Psoas muscle (tissue), 8 donors: ENCODE measurements at places on chromosomes 6 and 20. TPM values are rescaled to one million over a fixed set of nuclear protein-coding genes. Genes with fewer than 3 reads are reported as not detected.

PDYN gene
- total RNA-seq, result not detected

GGTLC1 gene
- not detected for total RNA-seq

EDN1 gene
- 3.7 TPM for total RNA-seq

FIG4 gene
- total RNA-seq, result 11.5 TPM

SEL1L2 gene
- total RNA-seq, result 1.5 TPM

TGM3 gene
- total RNA-seq, result 0.11 TPM

EPHA7 gene
- 0.10 TPM for total RNA-seq

PROCR gene
- 8.8 TPM for total RNA-seq

GRCh38 chr20:51139891-51140290 lies 117.0 kb upstream of the KCNG1 start:
- no peak overlapping the region for H3K4me3 ChIP-seq
- no peak overlapping the region for H3K27ac ChIP-seq
- no peaks in the 10 kb centered on the region for H3K4me1 ChIP-seq
- DNase-seq, result no peak
- no peaks in the 10 kb centered on the region for H3K36me3 ChIP-seq

- no peak for DNase-seq
- H3K4me1 ChIP-seq, result no peaks in the 10 kb centered on the region
- no peaks in the 10 kb centered on the region for H3K27me3 ChIP-seq
- no peaks in the 10 kb centered on the region for H3K36me3 ChIP-seq
Measured at GRCh38 chr6:48449002-48449401, 338.0 kb upstream of the PTCHD4 start.

DNA sequence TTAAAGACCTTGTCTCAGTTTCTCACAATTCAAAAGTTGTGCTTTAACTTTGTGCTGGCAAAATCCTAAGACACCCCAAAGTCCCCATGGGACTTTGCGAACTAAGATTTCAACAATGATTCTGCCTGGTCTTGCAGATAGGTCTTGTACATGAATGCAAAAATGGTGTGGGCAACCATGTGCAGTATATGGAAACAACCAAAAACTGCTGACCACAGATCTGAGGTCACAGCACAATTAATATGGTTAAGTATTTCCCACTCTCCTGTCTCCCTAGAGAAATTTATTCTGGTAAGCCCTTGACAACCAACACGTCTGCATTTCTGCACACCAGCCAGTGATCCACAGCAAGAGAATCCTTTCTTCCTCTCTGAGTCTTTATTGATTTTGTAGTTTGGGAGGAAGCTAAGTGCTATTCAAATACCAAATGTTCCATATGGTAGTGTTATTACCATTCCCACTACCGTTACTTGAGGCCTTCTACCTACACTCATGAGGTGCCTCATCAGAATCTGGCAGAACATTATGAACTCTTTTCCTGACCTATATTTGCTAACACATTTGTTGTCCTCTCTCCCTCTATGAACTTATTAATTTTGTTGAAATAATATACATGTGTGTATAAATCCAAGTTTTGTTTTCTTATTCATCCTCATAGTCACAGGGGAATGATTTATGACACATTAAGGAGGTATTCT lies 178.7 kb downstream of the ATXN1 start:
- H3K27me3 ChIP-seq, result no peaks in the 10 kb centered on the region
- H3K27ac ChIP-seq, result peak overlapping the region; percentile 39
- no peak for DNase-seq
- no peaks in the 10 kb centered on the region for H3K36me3 ChIP-seq
- peak overlapping the region; percentile 39 for H3K4me3 ChIP-seq
- peaks cover 10% of the 10 kb centered on the region for H3K4me1 ChIP-seq

DNA sequence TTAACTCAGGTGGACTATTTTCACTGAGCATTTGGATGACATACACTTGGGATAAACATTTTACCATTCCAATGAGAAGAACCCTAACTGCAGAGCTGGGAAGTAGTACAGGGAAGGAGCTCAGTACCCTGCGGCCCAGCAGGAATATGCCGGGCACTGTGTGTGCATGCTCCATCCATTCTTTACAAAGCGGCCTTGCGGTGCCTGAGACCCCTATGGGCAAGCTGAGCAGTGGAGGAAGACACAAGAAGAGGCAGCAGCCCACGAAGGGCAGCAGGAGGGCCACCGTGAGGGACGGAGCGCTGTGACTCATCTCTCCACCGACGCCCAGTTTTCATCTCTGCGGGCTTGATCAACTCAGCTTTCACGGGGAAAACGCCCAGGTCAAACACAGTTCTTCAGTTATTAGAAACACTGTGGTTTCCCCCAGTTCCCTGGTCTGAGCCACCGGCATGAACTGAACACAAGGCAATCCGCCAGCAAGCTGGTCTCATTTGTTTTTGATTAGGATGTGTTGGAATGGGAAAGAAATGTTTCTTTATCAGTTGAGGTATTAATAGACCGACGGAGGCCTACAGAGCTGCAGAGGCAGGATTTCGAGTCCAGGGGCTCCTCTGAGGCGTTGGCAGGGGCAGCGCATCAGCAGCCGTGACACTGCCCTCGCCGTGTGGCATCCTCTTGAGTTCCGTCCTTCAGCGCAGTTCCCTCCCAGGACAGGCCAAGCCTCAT lies 44.9 kb downstream of the IRF4 start:
- H3K4me1 ChIP-seq, result no peaks in the 10 kb centered on the region
- H3K36me3 ChIP-seq, result no peaks in the 10 kb centered on the region
- no peak overlapping the region for H3K27ac ChIP-seq
- no peak for DNase-seq
- H3K27me3 ChIP-seq, result peaks cover 4% of the 10 kb centered on the region

GRCh38 chr6:71342772-71343171 lies 54.2 kb downstream of the OGFRL1 start:
- no peak overlapping the region for H3K27ac ChIP-seq
- DNase-seq, result no peak
- H3K27me3 ChIP-seq, result no peaks in the 10 kb centered on the region
- peaks cover 4% of the 10 kb centered on the region for H3K4me1 ChIP-seq
- no peak overlapping the region for H3K4me3 ChIP-seq
- H3K36me3 ChIP-seq, result no peaks in the 10 kb centered on the region

GRCh38 chr6:144595266-144595665 lies 310.1 kb downstream of the UTRN start:
- no peaks in the 10 kb centered on the region for H3K4me1 ChIP-seq
- H3K36me3 ChIP-seq, result no peaks in the 10 kb centered on the region
- no peaks in the 10 kb centered on the region for H3K27me3 ChIP-seq
- no peak overlapping the region for H3K4me3 ChIP-seq

- no peaks in the 10 kb centered on the region for H3K27me3 ChIP-seq
- H3K4me1 ChIP-seq, result no peaks in the 10 kb centered on the region
- no peaks in the 10 kb centered on the region for H3K36me3 ChIP-seq
- DNase-seq, result no peak
- H3K27ac ChIP-seq, result no peak overlapping the region
- H3K4me3 ChIP-seq, result no peak overlapping the region
Measured at GRCh38 chr6:51788121-51788520, 299.3 kb downstream of the PKHD1 start.

DNA sequence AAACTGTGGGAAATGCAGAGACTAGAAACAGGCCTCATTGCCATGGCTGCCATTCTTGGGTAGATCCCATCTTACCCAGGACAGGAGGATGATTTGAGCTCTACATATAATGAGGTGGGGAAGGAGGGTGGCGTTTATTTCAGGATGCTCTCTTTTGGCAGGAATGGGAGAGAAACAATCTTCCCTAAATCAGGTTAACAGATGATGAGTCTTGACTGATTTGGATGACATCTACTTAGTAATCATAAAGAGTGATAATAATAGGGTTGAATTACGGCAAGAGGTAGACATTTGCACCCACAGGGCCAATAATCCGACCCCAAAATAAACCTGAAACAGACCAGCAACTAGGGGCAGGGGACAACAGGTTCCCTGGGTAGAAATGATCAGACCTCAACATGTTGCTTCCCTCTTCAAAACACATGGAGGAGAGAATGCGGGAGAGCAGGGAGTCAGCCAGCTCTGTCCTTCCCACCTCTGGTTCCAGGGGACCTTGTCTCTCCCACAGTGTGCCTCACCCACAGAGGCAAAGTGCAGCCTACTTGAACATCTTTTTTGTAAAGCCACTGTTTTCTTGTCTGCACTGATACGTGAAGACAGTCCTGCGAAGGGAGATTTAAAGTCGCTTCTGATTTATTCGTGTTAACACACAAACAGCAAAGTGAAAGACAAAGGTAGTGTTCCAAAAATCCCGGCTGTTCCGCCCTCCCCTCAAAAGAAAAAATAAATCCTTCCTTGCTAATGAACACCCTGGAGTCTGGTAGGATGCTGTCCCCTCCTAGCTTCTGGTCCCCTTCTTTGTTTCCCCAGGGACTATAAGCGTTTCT lies 3.9 kb downstream of the FOXQ1 start:
- no peaks in the 10 kb centered on the region for H3K36me3 ChIP-seq
- peak overlapping the region; percentile 59 for H3K4me3 ChIP-seq
- H3K27ac ChIP-seq, result no peak overlapping the region
- H3K27me3 ChIP-seq, result peaks cover 13% of the 10 kb centered on the region
- DNase-seq, result no peak
- peaks cover 4% of the 10 kb centered on the region for H3K4me1 ChIP-seq

- peaks cover 100% of the 10 kb centered on the region for H3K27me3 ChIP-seq
- H3K36me3 ChIP-seq, result no peaks in the 10 kb centered on the region
- peaks cover 37% of the 10 kb centered on the region for H3K4me1 ChIP-seq
- H3K4me3 ChIP-seq, result peak overlapping the region; percentile 54
- no peak for DNase-seq
Measured at GRCh38 chr20:21510414-21511384, 3.2 kb downstream of the NKX2-2 start.

GRCh38 chr6:153962555-153962954 lies 76.5 kb upstream of the OPRM1 start:
- H3K36me3 ChIP-seq, result no peaks in the 10 kb centered on the region
- DNase-seq, result no peak
- H3K27ac ChIP-seq, result no peak overlapping the region
- H3K27me3 ChIP-seq, result no peaks in the 10 kb centered on the region
- H3K4me1 ChIP-seq, result no peaks in the 10 kb centered on the region
- no peak overlapping the region for H3K4me3 ChIP-seq

GRCh38 chr20:58327211-58327610 lies 17.7 kb downstream of the RAB22A start:
- H3K27me3 ChIP-seq, result no peaks in the 10 kb centered on the region
- H3K4me1 ChIP-seq, result peaks cover 43% of the 10 kb centered on the region
- DNase-seq, result no peak
- H3K27ac ChIP-seq, result peak overlapping the region; percentile 7
- no peak overlapping the region for H3K4me3 ChIP-seq

- no peak overlapping the region for H3K27ac ChIP-seq
- no peaks in the 10 kb centered on the region for H3K4me1 ChIP-seq
- no peak overlapping the region for H3K4me3 ChIP-seq
- no peaks in the 10 kb centered on the region for H3K36me3 ChIP-seq
- no peak for DNase-seq
- H3K27me3 ChIP-seq, result no peaks in the 10 kb centered on the region
Measured at GRCh38 chr6:56279331-56280080, 32.1 kb upstream of the COL21A1 start.

GRCh38 chr20:58778760-58779159 lies 71.9 kb downstream of the GNAS-AS1 start:
- no peak overlapping the region for H3K27ac ChIP-seq
- no peaks in the 10 kb centered on the region for H3K4me1 ChIP-seq
- no peaks in the 10 kb centered on the region for H3K27me3 ChIP-seq
- no peak overlapping the region for H3K4me3 ChIP-seq

- H3K27ac ChIP-seq, result no peak overlapping the region
- H3K4me3 ChIP-seq, result no peak overlapping the region
- no peaks in the 10 kb centered on the region for H3K27me3 ChIP-seq
Measured at GRCh38 chr6:2430612-2431011, 185.2 kb upstream of the GMDS start.

- no peaks in the 10 kb centered on the region for H3K4me1 ChIP-seq
- no peaks in the 10 kb centered on the region for H3K27me3 ChIP-seq
- no peak for DNase-seq
- H3K36me3 ChIP-seq, result no peaks in the 10 kb centered on the region
- H3K27ac ChIP-seq, result no peak overlapping the region
Measured at GRCh38 chr6:12504325-12504966, 212.1 kb upstream of the PHACTR1 start.

DNA sequence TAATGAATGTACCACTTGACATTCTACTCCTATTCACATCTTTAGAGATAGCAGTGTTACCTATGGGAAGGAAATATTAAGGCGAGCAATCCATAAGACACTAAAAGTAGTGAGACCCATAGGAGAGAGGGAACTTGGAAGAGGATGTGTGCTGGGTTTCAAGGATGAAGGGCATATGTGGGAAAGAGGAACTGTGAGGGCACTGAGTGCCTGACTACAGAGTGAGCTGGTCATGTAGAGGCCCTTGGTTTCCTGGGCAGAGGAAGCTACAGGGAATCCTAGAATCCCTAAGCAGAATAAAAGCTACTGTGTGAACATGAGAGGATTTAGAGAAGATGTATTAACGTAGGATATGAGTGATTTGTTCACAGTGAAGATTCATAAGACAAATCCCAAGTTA lies 262.8 kb downstream of the FARS2 start:
- DNase-seq, result no peak
- no peaks in the 10 kb centered on the region for H3K27me3 ChIP-seq
- no peak overlapping the region for H3K27ac ChIP-seq
- H3K36me3 ChIP-seq, result no peaks in the 10 kb centered on the region

DNA sequence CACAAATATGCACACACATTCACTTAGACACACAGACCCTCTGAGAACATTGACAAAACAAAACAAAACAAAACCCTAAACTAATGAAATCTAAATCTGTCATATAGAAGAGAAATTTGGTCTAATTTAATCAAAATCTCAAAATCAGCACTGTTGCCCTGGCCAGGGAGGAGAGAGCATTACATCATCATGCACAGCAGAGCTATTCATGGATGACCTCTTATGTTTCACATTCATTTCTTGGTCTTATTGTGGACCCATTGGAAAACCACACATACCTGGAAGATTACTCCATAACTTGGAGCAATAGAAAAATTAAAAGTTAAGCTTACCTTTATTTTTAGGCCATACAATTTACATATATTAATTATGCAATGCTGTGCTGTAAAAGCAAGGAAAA lies 1223.6 kb upstream of the GJE1 start:
- no peak overlapping the region for H3K4me3 ChIP-seq
- no peaks in the 10 kb centered on the region for H3K36me3 ChIP-seq
- no peak for DNase-seq
- H3K27me3 ChIP-seq, result no peaks in the 10 kb centered on the region
- no peaks in the 10 kb centered on the region for H3K4me1 ChIP-seq
- H3K27ac ChIP-seq, result no peak overlapping the region

GRCh38 chr6:6392214-6393068 lies 72.0 kb upstream of the F13A1 start:
- no peak overlapping the region for H3K4me3 ChIP-seq
- DNase-seq, result no peak
- H3K36me3 ChIP-seq, result no peaks in the 10 kb centered on the region
- H3K27ac ChIP-seq, result no peak overlapping the region

GRCh38 chr20:61119794-61120410 lies 132.2 kb upstream of the CDH4 start:
- H3K4me1 ChIP-seq, result no peaks in the 10 kb centered on the region
- peaks cover 7% of the 10 kb centered on the region for H3K27me3 ChIP-seq
- H3K36me3 ChIP-seq, result no peaks in the 10 kb centered on the region

DNA sequence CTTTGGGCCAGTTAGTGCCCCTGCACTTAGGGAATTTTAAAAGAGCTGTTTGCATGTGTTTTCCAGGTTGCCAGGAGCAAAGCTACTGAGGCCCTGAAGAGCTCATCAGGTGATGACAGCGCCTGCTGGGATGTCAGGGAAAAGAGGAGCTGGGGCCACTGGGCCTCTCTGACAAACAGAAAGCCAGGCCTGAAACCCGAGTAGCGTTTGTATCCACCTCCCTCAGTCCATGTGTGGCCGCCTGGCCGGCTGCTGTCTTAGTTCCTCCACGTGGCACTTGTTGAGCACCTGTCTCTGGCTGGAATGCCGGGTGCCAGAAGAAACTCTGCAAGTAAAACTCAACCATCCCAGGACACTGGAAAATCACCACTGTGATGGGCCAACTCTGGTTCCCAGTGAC lies 601.2 kb downstream of the CDH26 start:
- DNase-seq, result no peak
- no peaks in the 10 kb centered on the region for H3K27me3 ChIP-seq
- H3K36me3 ChIP-seq, result no peaks in the 10 kb centered on the region
- H3K27ac ChIP-seq, result no peak overlapping the region
- H3K4me3 ChIP-seq, result no peak overlapping the region
